Activated T-cell treated with anti-CD3 and anti-CD28 coated beads, Interleukin-2, amount 50 U/mL, for 24 hours (primary cell): ENCODE measurements at places on chromosomes 2 and 18.

- DNase-seq = no peak
These were observed 35.1 kb downstream of the DCDC2C start for GRCh38 chr2:3738454-3738853.

GRCh38 chr2:49271060-49271606 lies 116.8 kb upstream of the FSHR start:
- DNase-seq = no peak

GRCh38 chr2:86229221-86229620 lies 30.0 kb downstream of the MRPL35 start:
- DNase-seq = no peak

GRCh38 chr2:70328921-70329561 lies 27.2 kb upstream of the FAM136A start:
- DNase-seq = no peak

- DNase-seq = no peak
These were observed 115.0 kb upstream of the CDCA7 start for GRCh38 chr2:173239644-173240043.

DNA sequence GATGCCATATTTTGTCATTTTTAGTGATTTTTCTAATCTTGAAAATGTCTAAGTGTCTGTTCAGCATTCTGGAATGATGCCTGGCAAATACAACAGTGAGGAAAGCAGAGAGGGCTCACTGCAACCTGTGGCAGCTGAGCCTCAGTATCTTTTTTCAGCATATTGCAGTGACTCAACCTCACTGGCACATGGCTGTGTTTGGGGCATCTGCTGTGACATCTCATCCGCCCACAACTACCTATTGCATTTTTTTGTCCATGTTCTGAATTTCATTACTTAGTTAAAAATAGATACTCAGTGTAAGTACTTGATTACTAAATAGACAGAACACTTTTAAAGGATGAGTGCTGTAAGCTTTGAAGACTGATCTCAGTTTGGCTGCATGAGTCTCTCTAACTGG lies 10.7 kb downstream of the BABAM2 start:
- DNase-seq = peak; percentile 41

GRCh38 chr2:62465741-62466502 lies 40.1 kb downstream of the TMEM17 start:
- no peak for DNase-seq

- DNase-seq = no peak
These were observed 203.4 kb downstream of the NEDD4L start for GRCh38 chr18:58247363-58247834.

GRCh38 chr2:237128026-237128703 lies 42.5 kb downstream of the COPS8 start:
- peak; percentile 59 for DNase-seq

- no peak for DNase-seq
These were observed 167.0 kb downstream of the MYO5B start for GRCh38 chr18:50027996-50028395.

DNA sequence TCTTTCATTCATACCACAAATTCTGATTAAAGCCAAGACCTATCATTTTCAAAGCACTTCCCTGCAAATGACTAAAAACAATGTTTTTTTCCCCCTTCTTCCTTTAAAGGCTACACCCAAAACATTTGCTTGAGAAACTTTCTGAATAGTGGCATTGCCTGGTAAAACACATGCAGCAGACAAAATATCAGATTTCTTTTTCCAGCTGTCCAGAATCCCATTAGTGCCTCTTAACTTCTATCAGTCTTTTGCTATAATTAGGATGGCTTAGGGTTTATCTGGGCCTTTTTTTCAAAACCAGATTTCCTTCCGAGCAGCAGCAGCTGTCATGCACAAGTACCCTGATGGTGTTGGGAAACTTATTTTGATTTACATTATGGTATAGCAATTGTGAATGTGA lies 50.6 kb downstream of the ALPK2 start:
- no peak for DNase-seq

GRCh38 chr2:18724371-18725145 lies 135.2 kb upstream of the NT5C1B start:
- no peak for DNase-seq

DNA sequence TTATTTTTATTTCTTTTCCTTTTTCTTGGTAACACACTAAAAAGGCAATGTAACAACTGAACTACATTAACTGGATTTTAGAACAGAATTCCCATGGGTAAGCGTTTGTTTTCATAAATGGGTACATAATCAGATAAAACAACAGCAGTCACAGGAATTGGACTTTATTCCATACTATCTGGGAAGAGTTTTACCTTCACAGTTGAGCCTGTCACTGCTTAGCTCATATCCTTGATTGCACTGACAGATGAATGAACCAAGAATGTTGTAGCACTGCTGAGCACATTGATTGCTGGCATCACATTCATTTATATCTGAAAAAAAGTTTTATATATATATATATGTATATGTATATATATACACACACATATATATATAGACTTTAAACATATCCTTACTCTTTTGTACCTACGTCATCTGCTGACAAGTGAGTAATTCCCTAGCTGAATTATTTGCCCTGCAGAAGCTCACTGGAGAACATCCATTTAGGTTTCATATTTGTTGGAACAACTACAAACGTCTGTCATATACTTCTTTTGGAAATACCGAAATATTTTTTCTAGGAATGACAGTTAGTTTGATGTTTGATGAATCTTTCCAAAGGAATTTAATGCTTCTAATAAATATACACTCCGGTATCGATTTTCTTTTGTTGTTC lies 47.0 kb downstream of the EFEMP1 start:
- DNase-seq = no peak

DNA sequence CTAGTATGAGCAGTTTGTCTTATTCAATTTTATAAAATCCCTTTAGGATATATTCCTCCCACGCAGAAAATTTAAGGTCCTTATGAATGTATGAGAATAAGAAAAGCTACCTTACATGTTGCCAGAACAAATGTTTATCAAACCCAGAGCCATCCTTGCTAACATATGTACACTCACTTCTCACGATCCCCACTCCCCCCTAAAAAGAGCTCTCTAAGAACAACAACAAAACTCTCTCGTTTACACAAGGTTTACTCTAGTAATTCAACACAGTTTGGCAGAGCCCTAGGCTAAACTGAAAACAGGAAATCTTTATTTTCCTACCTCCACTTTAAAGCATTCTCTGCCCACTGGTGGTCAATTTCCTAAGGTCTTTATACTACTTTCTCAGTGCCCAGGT lies 504.9 kb downstream of the ZEB2 start:
- no peak for DNase-seq

GRCh38 chr2:238897911-238898311 lies 50.0 kb downstream of the TWIST2 start:
- DNase-seq = no peak

DNA sequence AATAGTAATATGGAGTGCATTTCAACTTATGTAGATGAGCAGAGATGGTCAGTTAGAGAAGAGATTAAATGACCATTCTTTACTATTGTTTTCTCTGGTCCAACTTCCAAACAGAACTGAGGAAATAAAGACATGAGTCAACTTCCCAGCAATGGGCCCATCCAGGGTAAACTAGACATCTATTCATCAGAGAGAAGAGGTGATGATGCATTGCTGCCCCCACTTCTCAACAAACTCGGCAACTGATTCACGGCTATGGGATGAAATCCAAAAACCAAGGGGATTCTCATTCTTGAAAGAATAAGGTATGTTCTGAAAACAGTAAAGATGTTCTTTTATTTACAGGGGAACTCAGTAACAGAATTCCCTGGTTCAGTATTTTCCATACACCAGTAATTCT lies 190.7 kb downstream of the RDH14 start:
- no peak for DNase-seq

GRCh38 chr2:165952085-165952484 lies 1.5 kb downstream of the TTC21B start:
- no peak for DNase-seq

GRCh38 chr2:136901732-136902131 lies 136.4 kb downstream of the THSD7B start:
- DNase-seq = no peak

GRCh38 chr2:70957798-70958197 lies 20.6 kb upstream of the ANKRD53 start:
- DNase-seq = no peak

DNA sequence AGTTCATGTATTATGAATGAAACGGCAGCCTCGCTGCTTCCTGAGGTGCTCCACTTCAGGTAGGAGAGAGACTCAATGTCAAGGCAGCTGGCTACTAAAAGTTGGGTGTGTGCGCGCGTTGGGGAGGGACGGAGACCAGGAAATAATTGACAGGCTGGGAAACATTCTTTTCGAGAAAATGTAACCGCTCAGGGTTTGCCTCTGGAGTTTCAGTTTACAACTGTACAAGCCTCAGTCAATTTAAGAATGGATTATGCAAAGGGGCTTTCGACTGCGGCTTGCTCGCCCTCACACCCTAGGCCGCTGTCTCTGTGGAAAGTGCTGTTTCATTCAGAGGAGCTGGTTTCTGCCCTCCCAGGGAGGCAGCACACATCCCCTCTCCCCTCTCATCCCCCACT lies 4.4 kb upstream of the SPRED2 start:
- DNase-seq = no peak

DNA sequence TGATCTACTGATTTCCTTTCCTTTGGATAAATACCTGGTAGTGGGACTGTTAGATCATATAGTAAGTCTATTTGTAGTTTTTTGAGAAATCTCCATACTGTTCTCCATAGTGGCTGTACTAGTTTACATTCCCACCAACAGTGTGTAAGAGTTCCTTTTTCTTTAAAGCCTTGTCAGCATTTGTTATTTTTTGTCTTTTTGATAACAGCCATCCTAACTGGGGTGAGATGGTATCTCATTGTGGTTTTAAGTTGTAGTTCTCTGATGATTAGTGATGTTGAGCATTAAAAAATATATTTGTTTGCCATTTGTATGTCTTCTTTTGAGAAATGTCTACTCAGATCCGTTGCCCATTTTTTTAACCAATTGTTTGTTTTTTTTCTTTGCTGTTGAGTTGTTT lies 33.9 kb upstream of the EPG5 start:
- DNase-seq = no peak

- DNase-seq = no peak
These were observed 14.8 kb upstream of the CALCRL start for GRCh38 chr2:187462839-187463238.

GRCh38 chr2:213149949-213150314 lies 1.5 kb downstream of the IKZF2 start:
- no peak for DNase-seq

GRCh38 chr18:70417847-70418246 lies 129.0 kb downstream of the SOCS6 start:
- no peak for DNase-seq

- no peak for DNase-seq
These were observed 25.7 kb upstream of the PTPN4 start for GRCh38 chr2:119734047-119734446.

DNA sequence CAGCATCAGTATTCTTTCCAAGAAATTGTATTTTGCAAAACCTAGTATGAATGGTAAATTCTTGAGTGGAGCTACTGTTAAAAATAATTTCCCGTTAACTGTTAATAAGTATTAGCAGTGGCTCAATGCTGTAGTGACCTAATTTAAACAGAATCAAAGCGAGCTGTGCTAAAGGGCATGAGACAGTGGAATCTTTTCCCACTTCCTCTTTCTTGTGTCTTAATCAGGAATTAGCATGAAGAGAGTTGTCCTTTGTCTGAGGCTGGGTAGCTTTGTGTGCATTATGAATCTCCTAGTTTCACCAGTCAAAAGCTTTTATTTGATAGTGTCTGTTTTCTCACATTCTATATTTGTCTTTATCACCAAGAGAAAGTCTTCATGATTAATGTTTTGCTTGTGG lies 298.8 kb upstream of the GCFC2 start:
- no peak for DNase-seq

DNA sequence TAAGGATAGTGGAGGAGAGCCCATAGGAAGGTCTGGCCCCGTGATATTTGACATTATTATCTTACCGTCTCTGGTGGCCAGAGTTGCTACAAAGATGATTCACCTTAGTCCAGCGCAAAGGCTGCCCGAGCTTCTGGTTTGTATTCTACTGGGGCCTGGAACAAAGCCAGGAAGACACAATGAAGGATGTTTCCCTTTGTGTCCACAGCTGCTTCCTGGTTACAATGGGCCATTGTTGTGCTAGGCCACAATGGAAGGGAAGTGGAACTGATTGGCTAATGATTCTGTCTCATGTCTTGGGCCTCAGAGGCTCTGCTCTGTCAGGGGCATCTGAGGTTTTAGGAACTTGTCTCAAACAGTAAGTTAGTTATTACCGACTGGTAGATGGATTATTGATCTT lies 132.2 kb downstream of the TDRD15 start:
- no peak for DNase-seq

GRCh38 chr18:59881728-59882656 lies 17.8 kb upstream of the PMAIP1 start:
- DNase-seq = no peak

GRCh38 chr2:74760875-74761630 lies 72.9 kb upstream of the HK2 start:
- no peak for DNase-seq

- DNase-seq = no peak
These were observed 99.9 kb upstream of the SLC38A11 start for GRCh38 chr2:165055082-165055851.

DNA sequence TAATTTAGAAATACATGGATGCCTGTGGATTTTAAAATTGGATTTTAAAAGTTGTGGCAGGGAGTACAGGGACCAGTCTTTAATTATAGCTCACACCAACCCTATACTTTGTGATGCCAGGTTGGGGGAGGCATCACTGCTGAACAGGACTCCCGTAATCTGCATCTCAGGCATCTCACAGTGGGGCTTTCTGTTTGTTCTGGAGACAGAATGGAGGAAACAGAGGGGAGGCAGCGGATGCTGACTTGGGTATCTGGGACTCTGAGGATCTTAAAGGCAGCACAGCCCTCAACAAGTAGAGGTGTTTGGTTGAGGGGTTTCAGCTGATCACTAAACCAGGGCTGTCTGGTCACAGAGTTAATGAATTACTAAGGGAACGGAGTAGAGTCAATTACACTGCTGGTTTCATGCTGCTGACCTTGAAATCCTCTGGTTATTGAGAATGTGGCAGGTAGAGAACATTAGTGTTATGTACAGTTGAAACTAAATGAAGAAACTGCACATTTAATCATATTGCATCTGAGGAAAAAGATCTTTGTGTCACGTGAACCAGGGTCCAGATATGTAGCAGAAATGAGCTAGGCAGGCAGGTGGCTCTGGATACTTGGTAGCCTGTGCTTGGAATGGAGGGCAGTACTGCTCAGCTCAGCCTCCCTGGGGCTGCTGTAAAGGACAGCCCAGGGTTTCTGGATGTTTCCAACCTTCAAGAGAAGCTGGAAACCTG lies 40.3 kb downstream of the FHOD3 start:
- no peak for DNase-seq

DNA sequence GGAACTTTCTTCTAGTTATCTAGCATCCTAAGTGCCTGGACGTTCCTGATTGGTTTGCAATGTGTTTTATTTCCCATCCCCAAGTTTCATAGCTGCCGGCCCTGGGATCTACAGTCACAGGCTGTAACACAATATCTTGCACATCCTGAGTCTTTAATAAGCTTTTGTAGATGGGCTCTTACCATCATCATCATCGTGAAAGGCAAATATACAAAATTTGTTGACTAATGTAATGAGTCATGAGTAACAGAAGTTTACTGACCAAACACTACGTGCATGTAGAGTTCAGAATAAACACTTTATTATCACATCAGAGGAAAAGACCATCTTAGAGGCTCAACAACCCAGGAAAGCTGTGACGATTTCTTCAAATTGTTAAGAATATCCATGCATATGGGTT lies 8.1 kb upstream of the TYMS start:
- DNase-seq = no peak
